Stimulated activated CD8-positive, alpha-beta memory T cell treated with anti-CD3 and anti-CD28 coated beads, Interleukin-7, amount 100 ng/mL, for 4 hours (primary cell): ENCODE measurements at places on chromosomes 1 and 21.

GRCh38 chr1:238672262-238672661 is 714.1 kb upstream of the CHRM3 start:
- no peak for DNase-seq

DNA sequence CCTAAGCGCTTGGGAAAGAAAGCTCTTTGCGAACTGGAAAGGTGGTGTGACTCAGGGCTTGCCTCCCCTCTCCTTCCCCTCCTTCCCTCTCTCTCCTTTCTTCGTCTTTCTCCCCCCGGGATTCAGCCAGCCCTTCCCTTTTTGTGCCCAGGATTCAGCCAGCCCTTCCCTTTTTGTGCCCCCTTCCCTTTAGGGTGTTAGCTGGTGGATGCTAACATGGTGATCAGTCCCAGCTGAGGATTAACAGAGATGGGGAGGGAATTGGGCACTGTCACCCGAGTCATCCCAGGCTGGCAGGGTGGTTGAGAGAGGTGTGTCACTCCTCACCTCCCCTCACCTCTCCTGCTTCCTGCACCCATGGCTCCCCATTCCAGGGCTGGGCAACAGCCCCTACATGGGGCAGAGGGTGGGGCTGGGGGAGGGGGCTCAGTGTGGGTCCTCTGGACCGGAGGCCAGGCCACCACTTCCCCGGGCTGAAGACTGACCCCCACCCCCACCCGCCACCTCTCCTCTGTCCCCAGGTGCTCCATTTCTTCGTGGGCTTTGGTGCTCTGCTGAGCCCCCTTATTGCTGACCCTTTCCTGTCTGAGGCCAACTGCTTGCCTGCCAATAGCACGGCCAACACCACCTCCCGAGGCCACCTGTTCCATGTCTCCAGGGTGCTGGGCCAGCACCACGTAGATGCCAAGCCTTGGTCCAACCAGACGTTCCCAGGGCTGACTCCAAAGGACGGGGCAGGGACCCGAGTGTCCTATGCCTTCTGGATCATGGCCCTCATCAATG is 51.5 kb downstream of the ELK4 start:
- no peak for DNase-seq

DNA sequence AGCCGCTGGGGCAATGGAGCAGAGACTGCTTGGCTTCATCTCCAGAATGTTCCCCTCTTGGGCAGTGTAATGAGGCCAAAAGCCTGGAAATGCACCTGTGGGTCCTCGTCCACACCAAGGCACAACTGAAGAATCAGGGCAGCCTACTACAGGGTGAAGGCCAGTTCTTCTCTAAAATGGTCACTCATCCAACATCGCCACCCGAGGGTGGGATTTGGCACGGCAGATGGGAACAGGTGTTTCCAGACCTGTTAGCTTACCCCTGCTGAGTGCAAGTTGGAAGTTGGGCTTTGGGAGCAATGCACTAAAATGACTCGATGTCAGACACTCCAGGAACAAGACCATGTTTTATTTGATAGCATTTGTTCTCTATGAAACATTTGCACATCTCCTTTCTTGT is 543.7 kb downstream of the NPHP4 start:
- no peak for DNase-seq

GRCh38 chr1:157600236-157600635 is 2.4 kb upstream of the FCRL4 start:
- no peak for DNase-seq

GRCh38 chr1:92992054-92992453 is 30.8 kb upstream of the DIPK1A start:
- no peak for DNase-seq

DNA sequence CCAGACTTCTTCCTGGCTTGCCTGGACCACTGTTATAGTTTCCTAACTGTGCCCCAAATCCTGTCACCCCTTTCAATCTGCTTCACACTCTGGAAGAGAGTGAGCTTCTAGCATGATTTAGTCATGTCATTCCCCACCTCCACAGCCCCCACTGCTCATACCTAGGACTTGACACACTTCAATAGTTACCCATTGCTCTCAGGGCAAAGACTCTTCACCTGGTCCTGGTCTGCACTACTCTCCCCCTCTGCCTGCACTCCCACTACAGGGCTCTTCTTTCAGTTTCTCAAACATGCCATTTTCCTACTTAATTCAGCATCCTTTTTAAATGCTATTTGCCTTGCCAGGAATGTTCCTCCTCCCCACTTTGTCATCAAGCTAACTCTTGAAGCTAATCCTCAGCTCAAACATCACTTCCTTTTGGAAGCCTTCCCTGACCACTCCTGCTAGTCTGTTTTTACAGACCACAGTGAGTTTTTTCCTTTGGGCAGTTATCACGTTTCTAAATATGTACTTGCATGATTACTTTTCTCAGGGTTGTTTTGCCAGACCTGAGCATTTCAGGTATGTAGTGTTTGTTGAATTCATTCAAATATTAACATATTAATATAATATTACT is 24.7 kb downstream of the CYP2J2 start:
- no peak for DNase-seq

DNA sequence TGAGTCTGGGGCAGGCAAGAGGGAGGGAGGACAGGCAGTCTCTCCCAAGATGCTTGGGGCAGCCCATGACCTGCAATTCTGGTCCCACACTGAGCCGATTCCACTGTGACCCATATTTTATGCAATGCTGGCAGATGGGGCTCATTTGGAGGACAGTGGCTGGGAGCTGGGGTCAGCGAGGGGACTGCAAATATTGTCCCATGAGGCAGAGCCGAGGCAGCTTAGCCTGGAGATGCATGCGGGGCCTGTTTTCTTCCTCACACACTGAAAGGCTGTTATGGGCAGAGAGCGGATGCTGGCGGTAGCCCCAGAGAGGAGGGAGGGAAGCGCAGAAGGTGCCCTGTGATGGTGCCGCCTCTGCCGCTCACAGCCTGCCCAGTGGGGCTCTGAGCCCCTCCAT is 128.5 kb upstream of the POU3F1 start:
- DNase-seq, result no peak

DNA sequence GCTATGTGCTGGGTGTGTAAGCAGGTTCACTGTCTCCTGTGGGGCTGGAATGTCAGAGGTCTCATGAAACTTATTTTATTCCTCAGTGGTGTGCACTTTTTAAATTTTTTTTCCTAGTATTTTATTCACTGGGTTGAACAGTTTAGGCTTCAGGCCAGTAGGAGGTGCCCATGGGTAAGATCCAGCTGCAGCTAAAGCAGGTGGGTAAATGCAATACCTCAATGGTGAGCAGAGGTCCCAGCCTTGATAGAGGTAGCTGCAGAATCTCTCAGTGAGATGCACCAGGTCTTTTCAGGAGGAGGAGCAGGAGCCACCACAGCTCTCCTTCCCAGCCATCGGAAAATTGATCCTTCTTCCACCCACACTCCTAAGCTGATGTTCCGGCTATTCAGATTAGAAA is 12.6 kb upstream of the OR6N2 start:
- DNase-seq, result peak; percentile 17

- DNase-seq, result no peak
Measured at GRCh38 chr1:183847641-183848040, 42.7 kb downstream of the RGL1 start.

DNA sequence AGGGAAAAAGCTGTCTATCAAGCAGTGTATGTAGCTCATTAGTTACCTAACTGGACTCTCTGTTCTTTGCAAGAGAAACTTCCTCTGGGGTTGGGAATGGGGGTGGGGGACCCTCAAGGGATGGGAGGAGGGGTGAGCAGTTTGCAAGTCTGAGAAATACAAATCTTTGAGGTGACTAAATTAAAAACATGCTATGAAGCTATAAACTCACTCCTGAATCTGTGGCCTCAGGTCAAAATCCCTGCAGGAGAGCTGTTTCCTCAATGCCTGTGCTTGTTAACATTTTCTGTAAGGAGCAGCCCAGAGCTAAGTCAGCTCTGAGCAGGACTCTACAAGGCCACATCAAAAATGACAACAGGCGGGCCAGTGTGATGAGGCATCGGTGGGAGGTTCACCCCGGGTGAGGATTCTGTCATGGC is 32.8 kb upstream of the PTPRC start:
- DNase-seq, result no peak

GRCh38 chr1:30830537-30830936 is 73.0 kb upstream of the LAPTM5 start:
- no peak for DNase-seq

GRCh38 chr1:174999936-175000696 is at the start of gene CACYBP:
Gene CACYBP (plus strand): TSS chr1:174999947. CDS start chr1:175000181, 234 bp downstream.
- DNase-seq, result no peak

- DNase-seq, result no peak
Measured at GRCh38 chr1:234617986-234618736, 8.2 kb upstream of the IRF2BP2 start.

GRCh38 chr1:56171670-56172069 is 407.7 kb downstream of the PLPP3 start:
- no peak for DNase-seq

DNA sequence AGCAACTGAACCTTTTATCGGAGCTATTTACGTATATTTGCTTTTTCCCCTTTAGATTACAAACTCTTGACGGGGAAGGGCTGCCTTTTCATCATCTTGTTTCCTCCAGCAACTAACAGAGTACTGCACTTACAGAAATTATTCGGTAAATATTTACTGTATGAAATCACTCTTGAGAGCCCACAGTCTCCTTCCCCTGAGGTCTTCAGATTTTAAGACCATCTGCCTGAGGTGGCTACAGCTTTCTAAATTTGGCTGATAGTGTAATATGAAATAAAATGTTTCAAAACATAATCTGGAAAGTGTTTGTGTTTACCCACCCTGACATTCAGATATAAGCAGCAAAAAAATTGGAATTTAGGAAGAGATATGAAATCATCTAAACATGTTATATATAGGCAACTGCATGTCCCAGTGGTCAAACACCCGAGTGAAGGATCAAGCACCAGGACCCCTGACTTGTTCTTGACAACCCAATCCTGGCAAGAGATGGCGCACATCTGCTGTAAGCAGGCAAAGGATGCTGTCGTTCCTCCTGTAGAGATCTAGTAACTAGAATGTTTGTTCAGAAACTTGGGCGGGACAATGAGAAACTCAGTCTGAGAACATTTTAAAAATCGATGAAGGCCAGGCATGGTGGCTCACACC is 60.9 kb downstream of the SIPA1L2 start:
- DNase-seq, result no peak

- DNase-seq, result peak; percentile 77
Measured at GRCh38 chr1:27872059-27872801, at the start of gene THEMIS2. Gene THEMIS2 (plus strand): TSS chr1:27872544. CDS start chr1:27872572, 28 bp downstream.

DNA sequence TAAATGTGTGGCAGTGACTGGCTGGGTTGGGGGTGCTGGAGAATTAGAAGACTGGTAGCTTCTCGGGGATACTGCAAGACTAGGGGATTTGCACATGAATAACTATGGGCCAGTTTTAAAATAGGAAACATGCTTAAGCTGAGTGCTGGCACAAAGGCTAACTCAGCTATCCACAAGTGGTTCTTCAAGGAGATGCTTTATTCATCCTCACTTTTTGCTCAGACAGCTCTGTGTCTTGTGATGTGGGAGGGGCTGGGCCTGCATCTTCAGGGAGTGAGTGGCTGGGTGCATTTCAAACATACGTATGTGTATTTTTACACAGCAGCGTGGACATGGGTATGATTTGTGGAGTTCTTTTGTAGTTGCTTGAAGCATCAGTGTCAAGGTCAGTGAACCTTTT is 2.3 kb downstream of the COQ8A start:
- no peak for DNase-seq

DNA sequence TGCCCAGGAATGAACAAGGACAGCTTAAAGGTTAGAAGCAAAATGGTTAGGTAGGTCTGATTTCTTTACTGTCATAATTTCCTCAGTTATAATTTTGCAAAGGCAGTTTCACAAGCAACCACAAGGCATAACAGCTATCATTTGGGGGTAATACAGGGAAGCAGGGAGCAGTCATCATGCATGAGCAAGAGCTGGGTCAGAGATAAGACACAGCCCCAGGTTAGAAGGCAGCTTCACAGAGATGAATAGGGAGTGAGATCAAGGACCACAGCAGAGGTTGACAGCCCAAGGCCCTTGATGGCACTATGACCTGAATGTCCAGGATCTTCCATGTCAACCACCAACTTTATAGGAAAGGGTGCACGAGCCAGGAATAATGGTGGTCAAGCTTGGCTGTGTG is 9.0 kb upstream of the CSRP1 start:
- no peak for DNase-seq

- no peak for DNase-seq
Measured at GRCh38 chr1:79235301-79236002, 228.9 kb upstream of the ADGRL4 start.

- no peak for DNase-seq
Measured at GRCh38 chr1:29243871-29244200, 7.5 kb downstream of the PTPRU start.

- no peak for DNase-seq
Measured at GRCh38 chr1:172448995-172449584, 5.2 kb upstream of the PIGC start.

- DNase-seq, result no peak
Measured at GRCh38 chr1:28790377-28791035, 21.5 kb upstream of the OPRD1 start.

- DNase-seq, result no peak
Measured at GRCh38 chr1:222709700-222710153, 2.6 kb downstream of the AIDA start.
